ENCODE measurements at places on chromosomes 12 and 14.

DNA sequence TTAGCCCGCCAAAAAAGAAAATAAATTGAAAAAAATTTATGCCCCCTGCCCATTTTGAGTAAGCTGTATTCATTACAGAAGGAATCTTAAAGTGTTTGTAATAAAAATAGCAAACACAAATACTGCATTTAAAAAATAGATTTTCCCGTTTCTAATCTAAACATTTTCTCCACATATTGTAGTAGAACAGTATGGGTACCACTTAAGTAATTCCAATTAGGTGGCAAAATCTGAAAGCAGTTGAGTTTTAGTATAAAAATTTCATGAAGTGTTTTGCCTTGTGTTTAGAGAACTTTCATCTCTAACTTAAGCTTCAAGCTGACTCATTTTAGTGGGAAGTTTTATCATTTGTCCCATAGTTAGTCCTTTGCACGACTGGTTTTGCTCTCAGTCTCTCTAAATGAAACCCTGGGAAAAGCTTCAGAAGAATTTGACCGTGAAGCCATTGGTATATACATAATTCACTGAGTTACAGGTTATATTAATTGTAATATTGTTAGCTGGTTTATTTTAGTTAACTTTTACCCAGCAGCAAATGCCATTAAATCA, 214.6 kb downstream of the ERC1 start:
- DNase-seq: peak; percentile 52

DNA sequence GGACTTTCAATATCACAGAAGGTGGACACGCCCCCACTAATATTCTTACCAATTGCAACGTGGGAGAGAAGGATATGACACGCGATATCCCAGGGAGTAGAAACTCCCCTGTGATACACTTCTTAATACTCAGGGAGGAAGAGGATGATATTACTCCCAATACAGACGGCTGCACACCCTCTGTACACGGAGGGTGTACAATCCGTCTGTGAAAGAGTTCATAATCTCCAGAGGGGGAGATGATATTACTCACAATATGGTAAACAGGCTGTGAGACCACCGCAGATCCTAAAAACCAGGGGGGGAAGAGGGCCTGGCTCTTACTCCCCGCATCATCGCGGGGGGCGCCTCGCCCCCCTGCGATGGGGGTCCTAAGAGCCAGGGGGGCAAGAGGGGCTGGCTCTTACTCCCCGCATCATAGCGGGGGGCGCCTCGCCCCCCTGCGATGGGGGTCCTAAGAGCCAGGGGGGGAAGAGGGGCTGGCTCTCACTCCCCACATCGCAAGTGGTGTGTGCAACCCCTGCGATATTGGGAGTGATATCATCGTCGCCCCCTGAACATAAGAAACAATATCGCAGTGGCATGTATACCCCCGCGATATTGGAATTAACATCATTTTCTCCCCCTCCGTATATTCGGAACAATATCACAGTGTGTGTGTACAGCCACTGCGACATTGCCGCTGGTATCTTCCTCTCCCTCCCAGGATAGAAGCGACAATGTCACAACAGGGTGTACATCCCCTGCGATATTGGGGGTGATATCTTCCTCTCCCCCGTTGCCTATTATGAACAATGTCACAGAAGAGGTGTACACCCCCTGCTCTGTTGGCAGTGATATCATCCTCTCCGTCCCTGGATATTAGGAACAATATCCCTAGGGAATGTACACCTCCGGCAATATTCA, 8.9 kb upstream of the CLEC6A start:
- DNase-seq: no peak

DNA sequence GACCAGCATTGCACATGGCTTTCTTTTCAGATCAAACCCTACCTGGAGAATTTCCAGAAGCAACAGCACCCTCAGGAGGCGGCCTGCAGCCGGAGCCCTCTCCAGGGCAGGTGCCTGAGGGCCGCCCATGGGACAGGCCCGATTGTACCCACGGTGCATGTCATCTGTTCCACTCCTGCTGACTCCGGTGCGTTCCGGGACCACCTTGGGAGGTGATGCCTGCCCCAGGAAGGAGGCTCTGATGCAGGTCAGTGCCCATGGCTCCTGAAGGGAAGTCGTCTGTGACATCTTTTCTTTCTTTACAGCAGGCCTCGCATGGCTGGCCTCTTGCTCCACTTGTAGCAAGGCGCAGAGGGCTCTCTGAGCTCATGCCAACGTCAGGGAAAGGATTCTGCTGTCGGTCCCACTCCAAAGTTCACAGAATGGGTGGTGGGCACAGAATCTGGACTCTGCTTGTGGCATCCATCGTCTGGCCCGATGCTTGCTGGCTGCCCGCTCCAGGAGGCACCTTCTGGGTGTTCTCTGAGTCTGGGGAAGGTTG, 160.7 kb upstream of the RTL1 start:
- no peak for DNase-seq

GRCh38 chr14:75046899-75047298, 4.4 kb downstream of the MLH3 start:
- peak; percentile 70 for DNase-seq

- no peak for DNase-seq
These were observed 7.6 kb downstream of the ASCL4 start for GRCh38 chr12:107782067-107782466.

DNA sequence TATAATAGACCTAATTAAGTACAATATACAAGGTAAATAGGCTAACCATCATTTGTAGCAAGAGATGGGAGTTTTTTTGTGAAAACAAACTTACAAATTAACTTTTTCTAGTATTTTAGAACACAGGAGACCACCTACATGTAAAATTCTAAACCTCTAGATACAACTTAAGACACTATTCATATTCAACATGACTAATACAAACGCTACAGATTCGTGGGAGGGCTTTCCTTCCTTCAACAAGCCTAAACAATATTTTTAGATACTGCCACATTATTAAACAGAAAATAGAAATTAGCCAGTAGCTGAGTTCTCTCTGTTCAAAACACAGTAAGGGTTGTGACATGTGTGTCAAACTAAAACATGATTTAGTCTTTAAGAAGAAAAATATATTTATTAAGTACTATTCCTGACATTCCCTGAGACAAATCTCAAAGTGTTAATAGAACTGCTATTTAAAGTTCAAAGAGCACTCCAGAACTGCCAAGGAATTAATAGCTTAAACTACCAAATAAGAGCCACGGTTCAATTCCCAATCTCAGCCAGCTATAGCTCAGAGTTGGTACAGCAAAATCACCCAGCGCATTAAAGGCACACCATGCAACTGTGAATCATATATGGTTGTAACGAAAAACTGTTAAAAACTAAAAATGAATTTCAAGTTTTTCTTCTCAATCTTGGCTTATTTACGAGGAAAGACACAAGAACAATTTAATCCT, 10.7 kb downstream of the MED13L start:
- peak; percentile 53 for DNase-seq

DNA sequence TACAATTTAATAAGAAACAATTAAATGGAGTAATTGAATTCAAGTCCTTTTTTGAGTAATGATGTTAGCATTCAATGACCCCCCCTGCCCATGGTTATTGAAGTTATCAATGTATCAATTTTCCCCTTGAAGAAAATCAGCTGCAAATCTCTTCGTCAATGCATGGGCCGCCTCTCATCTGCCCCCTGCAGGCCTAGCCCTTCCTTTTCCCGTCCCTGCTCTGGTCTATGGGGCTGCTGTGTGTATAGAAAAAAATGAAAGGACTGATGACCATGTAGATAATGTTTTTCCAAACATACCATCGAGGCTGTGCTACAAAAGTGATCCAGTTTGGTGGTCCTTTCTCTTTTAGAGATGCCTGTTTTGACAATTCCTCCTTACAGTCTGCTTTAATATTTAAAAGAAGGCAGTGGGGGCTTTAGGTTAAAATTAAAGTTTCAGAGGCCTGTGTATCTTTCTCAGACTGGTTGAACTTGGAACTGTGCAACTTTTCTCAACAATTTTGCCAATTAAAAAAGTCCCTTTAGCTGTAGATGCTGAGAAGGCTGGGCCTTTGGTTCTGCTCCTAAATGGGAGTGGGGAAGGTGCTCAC, 98.4 kb downstream of the APAF1 start:
- peak; percentile 39 for DNase-seq

Measured in ELR (cell line).